ENCODE measurements at places on chromosomes 2 and 18. TPM values are rescaled to one million over a fixed set of nuclear protein-coding genes. Genes with fewer than 3 reads are reported as not detected.

DSEL gene
- total RNA-seq: 8.8 TPM

OSBPL1A gene
- total RNA-seq: 68.4 TPM

DNA sequence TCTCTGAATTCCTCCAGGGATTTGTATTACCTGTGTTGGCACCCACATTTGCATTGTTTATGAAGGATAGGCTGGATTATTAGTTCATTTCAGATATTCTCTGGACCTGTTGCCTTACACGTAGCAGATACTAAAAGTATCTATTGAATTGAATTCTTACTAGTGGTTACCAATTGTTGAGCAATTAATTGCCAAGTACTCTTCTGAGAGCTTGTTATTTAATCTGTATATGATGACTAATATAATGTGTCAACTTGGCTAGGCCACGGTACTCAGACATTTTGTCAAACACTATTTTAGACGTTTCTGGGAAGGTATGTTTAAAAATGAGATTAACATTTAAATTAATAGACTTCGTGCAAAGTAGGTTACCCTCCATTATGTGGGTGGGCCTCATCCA is 2.5 kb upstream of the SPP2 start:
- no peak overlapping the region for H3K4me3 ChIP-seq
- H3K27ac ChIP-seq: no peak overlapping the region
- DNase-seq: no peak
- H3K4me1 ChIP-seq: no peaks in the 10 kb centered on the region

DNA sequence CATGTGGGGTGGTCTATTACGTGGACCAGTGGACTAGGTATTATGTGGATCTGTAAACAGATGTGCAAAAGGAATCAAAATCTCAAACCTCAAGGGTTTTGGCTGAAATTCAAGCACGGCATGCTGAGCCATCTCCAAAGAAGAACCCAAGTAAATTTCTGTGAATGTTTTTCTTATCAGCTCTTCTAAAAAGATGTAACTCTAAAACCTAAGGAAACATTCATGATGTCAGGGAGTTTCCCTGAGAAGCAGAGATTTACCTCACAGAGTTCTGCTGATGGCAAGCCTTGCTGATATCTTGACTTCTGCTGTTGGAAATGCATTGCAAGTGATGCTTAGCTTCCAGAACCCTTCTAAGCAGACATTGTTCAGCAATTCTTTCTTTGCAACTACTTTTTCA is 21.6 kb downstream of the DSG4 start:
- no peaks in the 10 kb centered on the region for H3K27me3 ChIP-seq
- H3K36me3 ChIP-seq: no peaks in the 10 kb centered on the region
- DNase-seq: no peak
- no peak overlapping the region for H3K4me3 ChIP-seq

- no peaks in the 10 kb centered on the region for H3K4me1 ChIP-seq
- peak overlapping the region; percentile 61 for H3K27ac ChIP-seq
- DNase-seq: no peak
- H3K27me3 ChIP-seq: no peaks in the 10 kb centered on the region
These were observed 187.2 kb upstream of the FANCL start for GRCh38 chr2:58428096-58429013.

DNA sequence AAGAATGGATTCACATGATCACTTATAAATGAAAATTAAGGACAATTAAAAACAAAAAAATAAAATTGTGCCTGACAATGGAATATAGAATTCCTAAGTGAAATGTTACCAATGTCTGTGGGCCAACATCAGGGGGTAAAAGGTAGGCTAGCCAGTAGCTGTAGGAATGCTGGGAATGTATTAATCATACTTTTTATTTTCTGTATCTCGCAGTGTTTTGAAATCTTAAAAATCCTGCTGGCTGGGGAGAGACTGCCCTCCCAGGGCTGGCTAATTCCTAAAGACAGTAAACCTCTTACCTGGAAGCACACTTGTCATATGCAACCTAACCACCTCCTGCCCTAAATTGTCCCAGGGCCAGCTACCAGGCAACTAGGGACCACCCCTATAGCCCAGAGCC is 69.8 kb downstream of the REV1 start:
- no peaks in the 10 kb centered on the region for H3K4me1 ChIP-seq
- DNase-seq: no peak
- H3K27me3 ChIP-seq: no peaks in the 10 kb centered on the region
- H3K4me3 ChIP-seq: no peak overlapping the region
- no peaks in the 10 kb centered on the region for H3K36me3 ChIP-seq
- no peak overlapping the region for H3K27ac ChIP-seq

Measured in uterus (tissue), 4 donors.